ENCODE measurements at places on chromosomes 11 and 22.

- no peak for DNase-seq
Measured at GRCh38 chr22:27278946-27279345, 522.6 kb downstream of the MN1 start.

GRCh38 chr11:66101066-66101464 lies 31.0 kb downstream of the PACS1 start:
- no peak for DNase-seq

- no peak for DNase-seq
Measured at GRCh38 chr22:26265281-26265680, 96.0 kb downstream of the SEZ6L start.

DNA sequence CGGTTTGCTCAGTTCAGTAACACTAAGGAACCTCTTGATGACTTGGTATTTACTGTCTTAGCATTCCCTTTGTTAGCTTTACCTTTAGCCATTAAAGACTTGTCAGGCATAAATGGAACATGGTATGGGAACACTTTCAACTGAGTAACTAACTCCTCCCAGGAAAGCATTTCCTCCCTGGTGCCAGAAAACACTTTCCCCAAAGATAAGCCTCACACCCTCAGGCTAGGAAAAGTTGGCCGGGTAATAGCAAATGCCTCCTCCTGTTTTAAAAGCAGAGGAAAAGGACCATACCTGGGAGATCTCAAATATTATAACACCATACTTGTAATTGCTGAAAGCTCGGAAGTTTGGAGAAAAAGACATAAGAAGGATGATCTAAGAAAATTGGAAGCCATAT lies 12.0 kb downstream of the KCNJ11 start:
- no peak for DNase-seq

DNA sequence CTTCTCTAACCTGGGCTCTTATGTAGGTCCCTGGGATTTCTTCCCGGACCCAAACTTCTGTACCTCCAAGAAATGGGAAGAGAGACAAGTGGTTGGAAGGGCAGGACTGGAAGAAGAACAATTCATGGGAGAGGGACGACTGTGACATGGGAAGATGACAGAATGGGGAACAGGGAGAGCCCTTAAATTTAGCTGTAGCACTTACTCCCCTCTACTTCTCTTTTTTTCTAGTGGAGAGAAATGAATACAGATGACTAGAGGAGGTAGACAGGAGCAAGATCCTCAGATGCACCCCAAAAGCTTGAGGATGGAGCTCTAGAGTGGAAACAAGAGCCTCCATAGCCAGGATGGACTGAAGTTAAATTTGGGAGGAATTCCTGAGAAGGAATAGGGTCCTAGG lies 2.3 kb downstream of the RHOG start:
- no peak for DNase-seq

DNA sequence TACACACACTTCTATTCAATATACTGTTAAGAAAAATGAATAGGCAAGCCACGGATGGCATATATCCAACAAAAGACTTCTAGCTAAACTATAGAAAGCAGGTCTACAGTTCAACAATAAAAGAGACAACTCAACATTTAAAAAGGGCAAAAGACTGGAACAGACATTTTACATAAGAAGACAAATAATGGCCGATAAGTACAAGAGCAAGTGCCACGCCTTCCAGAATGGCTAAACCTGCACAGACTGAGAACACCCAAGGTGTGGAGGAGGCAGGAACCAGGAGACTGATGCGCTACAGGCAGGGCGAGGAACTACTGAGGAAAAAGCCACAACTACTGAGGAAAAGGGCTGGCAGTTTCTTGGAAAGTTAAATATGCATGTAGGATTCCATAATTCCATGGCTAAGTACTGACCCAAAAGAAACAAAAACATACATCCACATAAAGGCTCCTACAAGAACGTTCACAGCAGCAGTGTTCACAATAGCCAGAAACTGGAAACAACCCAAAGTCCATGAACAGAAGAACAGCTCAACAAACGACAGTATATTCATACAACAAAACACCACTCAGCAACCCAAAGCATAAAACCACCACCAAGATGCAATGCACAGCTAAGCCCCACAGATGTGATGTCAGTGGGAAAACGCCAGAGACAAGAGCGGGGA lies 9.6 kb upstream of the MOB2 start:
- no peak for DNase-seq

GRCh38 chr11:104467404-104467803 lies 303.5 kb upstream of the PDGFD start:
- DNase-seq = no peak

GRCh38 chr11:106218106-106218505 lies 140.6 kb downstream of the AASDHPPT start:
- no peak for DNase-seq

DNA sequence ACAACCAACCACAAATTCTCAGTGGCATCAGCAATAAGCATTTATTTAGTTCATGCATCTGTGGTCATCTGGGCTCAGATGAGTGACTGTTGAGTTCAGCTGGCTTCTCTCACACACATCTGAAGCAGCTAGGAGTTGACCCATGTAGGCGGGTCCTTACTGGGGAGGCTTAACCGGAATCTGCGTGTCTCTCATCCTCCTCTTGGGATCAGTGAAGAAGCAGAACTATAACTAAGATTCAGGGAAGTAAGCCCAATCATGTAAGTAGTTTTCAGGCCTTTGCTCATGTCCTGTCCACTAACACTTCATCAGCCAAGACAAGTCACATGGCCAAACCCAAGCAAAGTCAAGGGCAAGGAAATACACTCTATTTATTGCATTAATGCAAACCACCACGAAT lies 236.2 kb downstream of the C11orf87 start:
- no peak for DNase-seq

DNA sequence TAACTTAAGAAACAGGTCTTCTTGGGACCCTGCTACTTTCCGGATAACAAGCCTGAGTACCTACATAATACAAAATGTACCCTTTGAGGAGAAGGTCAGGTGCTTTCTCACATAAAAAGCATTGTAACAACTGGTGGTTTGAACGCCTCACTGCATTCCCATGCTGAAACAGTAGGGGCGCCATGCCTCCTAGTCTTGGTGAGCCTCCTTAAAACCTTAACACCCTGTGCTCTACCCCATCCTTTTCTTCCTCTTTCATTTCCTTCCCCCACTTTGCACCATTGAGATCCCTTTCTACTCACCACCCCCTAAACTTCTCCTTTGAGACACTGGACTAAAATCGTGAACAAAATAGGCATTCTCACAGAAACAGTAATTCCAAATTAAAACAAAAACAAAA lies 729.3 kb downstream of the NTM start:
- DNase-seq = no peak

Measured in stimulated activated CD8-positive, alpha-beta memory T cell treated with anti-CD3 and anti-CD28 coated beads, Interleukin-7, amount 100 ng/mL, for 48 hours (primary cell).